ENCODE measurements at places on chromosomes 7 and 10. TPM values are rescaled to one million over a fixed set of nuclear protein-coding genes. Genes with fewer than 3 reads are reported as not detected.

DNA sequence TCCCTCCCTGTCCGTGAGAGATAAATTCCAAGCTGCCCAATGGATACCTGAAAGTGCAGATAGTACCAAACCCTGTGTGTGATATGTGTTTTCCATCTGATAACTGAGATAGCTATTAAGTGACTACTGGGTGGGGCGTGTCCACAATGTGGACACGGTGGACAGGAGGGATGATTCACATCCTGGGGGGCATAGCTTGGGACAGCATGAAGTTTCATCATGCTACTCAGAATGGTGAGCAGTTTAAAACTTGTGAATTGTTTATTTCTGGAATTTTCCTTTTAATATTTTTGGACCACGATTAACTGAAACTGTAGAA is 158.6 kb downstream of the CREB5 start:
- peak; percentile 81 for DNase-seq

ABCA13 gene
- 3.4 TPM for total RNA-seq

DNA sequence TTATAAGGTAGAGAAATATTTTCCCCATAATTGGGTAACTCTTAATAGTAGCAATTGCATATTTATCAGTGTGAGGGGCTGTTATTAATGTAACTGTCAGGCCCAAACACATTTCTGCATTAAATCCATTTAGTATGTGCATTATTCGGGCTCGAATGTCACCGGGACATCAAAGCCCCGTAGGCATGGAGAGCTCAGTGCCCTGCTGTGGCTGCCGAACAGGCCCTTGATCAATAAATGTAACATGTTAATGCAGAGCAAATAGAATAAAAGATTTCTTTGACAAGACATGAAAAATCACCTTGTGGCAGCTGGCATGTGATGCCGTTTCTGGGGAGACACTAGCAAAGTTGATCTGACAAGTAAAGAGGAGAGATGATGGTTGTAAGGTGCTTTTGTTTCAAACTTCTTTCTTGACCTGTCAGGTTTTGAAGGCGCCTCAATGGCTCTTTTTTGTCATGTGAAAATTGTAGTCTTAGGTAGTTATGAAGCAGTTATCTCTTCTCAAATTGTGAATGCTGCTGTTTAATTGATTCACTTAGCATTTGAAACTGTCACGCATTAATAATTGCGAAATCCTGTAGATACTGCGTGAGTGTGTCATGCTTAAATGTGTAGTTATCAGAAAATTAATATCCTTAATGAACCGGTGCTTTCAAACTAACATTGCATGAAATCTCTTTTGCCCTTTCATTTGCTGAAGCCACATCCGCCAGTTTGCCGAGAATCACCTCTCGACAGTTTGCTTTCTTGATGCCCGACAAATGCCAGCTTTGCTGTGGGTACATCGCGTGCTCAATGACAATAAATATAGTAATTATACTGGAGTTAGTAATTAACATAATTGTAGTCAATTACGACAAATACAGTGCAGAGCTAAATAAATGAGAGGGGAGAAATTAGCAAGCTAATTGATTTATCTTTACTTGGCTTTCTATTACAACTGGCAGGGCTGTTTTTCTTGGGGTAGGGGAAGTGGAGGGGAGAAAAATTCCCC is 19.5 kb downstream of the LRMDA start:
- no peak for DNase-seq

NCF1 gene
- total RNA-seq = 0.91 TPM

GRCh38 chr7:14691597-14692203 is 210.9 kb downstream of the DGKB start:
- no peak for DNase-seq

GRCh38 chr10:55979203-55979602 is 381.9 kb downstream of the ZWINT start:
- DNase-seq = no peak

DNA sequence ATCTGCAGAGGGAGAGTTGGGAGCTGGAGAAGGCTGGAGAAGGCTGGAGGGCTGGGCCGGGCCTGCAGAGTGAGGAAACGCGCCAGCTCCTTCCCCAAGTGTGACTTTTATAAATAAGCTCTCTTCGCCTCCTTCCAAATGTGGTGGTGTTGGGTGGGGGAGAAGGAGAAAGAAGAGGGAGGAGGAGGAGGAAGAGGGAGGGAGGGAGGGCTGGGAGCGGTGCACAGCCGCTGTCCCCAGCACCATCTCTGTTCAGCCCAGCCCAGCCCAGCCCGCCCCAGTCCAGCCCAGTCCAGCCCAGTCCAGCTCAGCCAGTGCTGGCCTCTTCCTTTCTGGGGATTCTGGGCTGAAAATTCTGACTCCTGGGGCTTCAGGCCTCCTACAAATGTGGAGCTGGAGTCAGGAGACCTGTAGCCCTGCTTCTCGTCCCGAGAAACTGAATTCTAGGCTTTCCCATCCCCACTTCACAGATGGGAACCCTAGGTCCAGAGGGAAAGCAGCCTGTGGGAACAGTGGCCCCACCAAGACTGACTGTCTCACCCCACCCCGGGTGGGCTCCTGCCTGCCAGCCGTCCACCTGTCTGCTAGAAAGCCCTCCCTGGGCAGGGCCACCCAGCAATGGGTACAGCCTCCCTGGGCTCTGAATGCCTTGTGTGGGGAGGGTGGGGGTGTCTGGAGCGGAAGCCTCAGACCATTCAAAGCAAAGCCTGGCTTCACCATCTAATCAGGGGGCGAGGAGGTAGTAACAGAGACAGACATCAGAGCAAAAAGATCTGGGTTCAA is 2.3 kb downstream of the STX1A start:
- no peak for DNase-seq

DNA sequence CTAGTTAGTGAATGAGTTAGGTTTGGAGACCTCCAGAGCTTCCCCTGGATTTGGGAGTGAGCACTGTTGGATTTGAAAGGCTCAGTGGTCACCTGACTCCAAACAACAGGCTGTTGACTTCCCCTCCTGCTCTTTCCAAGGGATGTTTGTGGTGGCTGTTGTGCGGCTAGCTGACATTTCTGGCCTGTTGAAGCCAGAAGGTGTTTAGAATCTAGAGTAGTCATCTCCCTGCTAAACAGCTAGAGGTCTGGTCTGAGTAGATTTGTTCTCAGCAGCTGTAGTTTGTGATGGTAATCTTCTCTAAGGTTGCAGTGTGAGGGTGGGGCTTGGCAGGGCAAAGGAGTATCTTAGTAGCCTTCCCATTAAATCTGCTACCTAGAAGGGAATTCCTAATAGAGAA is 30.1 kb downstream of the BPGM start:
- no peak for DNase-seq

TRPV5 gene
- not detected for total RNA-seq

- DNase-seq = no peak
These were observed 90.9 kb downstream of the SH3PXD2A start for GRCh38 chr10:103764296-103765088.

ASB15 gene
- total RNA-seq = not detected

LRRC27 gene
- total RNA-seq = 6.8 TPM

CAMK2B gene
- total RNA-seq = 0.33 TPM

DNA sequence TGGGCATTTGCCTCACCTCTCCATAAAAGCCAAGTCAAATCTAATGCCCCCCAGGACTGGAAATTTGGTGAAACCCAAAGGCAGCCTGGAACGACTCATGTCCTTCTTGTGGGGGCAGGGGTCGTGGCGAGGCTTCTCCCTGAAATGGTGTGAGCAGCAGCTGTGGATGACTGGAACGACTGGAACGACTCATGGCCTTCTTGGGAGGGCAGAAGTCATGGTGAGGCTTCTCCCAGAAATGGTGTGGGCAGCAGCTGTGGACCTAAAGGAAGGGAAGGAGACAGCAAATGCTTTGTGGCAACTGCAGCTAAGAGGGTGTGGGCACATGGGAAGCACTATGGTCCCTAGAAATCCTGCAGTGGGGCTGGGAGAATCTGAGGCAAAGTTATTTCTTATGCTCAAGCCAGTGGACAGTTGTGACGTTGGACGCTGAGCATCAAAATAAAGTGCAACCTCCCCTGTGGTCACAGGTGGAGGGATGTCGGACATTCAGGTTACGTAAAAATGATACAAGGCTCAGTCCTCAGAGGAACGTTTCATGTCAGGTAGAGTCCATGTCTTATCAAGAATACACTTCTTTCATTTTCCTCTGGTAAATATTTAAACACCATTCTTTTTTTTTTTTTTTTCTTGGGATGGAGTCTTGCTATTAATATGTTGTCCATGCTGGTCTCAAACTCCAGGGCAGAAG is 107.0 kb upstream of the KIF5B start:
- DNase-seq = no peak

CTAGE6 gene
- not detected for total RNA-seq

ST8SIA6 gene
- 0.17 TPM for total RNA-seq

GRCh38 chr7:78296644-78297371 is 498.2 kb downstream of the PHTF2 start:
- no peak for DNase-seq

PARD3 gene
- total RNA-seq = 58.7 TPM

UFSP1 gene
- 2.0 TPM for total RNA-seq

IRF5 gene
- 10.9 TPM for total RNA-seq

Data from mammary epithelial cell (primary cell).